ENCODE measurements at places on chromosomes 5 and 9. TPM values are rescaled to one million over a fixed set of nuclear protein-coding genes. Genes with fewer than 3 reads are reported as not detected.

The SPINK13 gene
- not detected for total RNA-seq

The RASGEF1C gene
- total RNA-seq = 0.12 TPM

The JAKMIP2 gene
- total RNA-seq = not detected

The WASHC1 gene
- total RNA-seq = 12.4 TPM

The WWC1 gene
- total RNA-seq = 79.0 TPM

The MGAT4B gene
- total RNA-seq = 274 TPM

The SLC46A2 gene
- total RNA-seq = not detected

The RPL7A gene
- total RNA-seq = 3,392 TPM

The IL12B gene
- total RNA-seq = not detected

The RAB3C gene
- total RNA-seq = not detected

The SCAMP1 gene
- total RNA-seq = 27.4 TPM

The PIP5K1B gene
- not detected for total RNA-seq

The LCN9 gene
- not detected for total RNA-seq

The CDKN2A gene
- total RNA-seq = not detected

The TNFAIP8 gene
- total RNA-seq = 23.3 TPM

The SIT1 gene
- total RNA-seq = not detected

The IGFBPL1 gene
- total RNA-seq = 2.9 TPM

All from A549 treated with RU486 at 1 μM for 4 hours (cell line).